Osteocyte (in vitro differentiated cells): ENCODE measurements at places on chromosomes 6 and 20.

- DNase-seq: no peak
These were observed 90.4 kb downstream of the MAP3K7 start for GRCh38 chr6:90496258-90497016.

- no peak for DNase-seq
These were observed 773.6 kb upstream of the SLC35B3 start for GRCh38 chr6:9208966-9209365.

DNA sequence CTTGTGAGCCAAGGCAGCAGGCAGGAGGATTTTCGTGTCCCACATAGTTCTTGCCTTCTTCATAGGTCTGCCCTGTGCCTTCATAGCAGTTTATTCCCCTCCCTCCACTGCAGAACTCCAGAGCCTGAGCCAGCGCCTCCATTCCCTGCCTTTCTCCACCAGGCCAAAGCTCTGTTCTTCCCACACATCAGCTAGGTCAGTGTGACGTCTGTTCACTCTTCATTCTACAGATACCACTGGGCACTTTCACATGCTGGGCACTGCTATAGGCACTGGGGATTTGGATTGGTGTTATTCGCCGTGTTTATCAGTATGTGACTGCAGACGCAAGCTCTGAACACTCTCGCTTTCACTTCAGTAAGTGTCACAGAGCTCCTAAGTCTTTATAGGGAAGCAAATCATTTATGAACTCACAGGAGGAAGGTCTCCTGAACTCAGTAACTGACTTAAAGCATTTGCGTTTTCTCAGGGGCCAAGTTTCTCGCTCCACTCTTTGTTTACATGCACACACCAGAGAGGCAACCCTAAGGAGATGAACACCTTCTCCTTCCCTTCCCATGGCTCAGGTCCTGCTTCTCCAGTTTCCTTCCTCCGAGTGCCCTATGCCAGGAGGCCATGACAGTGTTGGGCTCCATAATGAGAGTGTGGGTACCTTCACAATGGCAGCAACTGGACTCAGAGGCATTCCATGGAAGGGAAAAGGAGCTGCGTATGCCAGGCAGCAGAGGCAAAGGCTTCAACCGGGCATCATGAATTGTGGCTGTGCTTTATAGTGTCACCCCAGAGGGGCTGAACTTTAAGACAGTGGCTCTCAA is 6.3 kb upstream of the APMAP start:
- peak; percentile 38 for DNase-seq

- no peak for DNase-seq
These were observed 53.7 kb downstream of the MOCS1 start for GRCh38 chr6:39880594-39880993.

DNA sequence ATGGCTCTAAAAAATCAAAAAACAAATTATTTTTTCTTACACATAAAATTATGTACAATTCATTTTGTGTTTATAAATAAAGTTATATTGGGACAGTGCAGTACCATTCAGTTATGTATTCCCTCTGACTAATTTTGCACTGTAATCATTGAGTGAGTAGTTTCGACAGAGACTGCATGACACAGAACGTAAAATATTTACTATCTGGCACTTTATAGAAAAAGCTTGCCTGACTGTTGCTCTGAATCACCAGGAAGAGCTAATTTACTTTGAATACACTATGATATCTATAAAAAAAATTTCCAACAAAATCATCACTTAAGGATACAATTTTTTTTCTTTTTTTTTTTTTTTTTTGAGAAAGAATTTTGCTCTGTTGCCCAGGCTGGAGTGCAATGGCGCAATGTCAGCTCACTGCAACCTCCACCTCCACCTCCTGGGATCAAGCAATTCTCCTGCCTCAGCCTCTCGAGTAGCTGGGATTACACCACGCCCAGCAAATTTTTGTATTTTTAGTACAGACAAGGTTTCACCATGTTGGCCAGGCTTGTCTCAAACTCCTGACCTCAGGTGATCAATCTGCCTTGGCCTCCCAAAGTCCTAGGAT is 11.0 kb upstream of the KHDC1L start:
- DNase-seq: no peak

- DNase-seq: no peak
These were observed 661.6 kb downstream of the DHX35 start for GRCh38 chr20:39623584-39624234.

- DNase-seq: no peak
These were observed 31.4 kb downstream of the PRDM1 start for GRCh38 chr6:106117579-106117978.

- DNase-seq: no peak
These were observed 123.4 kb downstream of the TASP1 start for GRCh38 chr20:13515291-13515690.

DNA sequence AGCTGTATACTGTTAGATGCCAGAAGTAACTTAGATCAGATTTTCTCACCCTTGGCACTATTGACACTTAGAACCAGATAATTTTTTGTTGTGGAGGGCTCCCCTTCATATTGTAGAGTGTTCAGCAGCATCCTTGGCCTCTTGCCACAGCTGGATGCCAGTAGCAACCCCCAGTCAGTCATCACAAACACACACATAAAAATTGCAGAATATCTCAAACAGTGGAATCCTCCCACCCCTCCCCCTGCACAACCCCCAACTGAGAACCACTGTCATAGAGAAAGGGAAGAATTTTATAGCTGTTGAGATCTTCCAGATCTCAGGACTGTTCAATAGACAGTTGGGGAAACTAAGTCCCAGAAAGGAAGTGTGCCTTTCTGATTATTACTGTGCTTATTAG is 81.2 kb upstream of the VSTM2L start:
- no peak for DNase-seq

GRCh38 chr6:21742238-21742660 is 148.7 kb downstream of the SOX4 start:
- no peak for DNase-seq

- DNase-seq: no peak
These were observed 7.4 kb upstream of the CD24 start for GRCh38 chr6:106981926-106982325.

DNA sequence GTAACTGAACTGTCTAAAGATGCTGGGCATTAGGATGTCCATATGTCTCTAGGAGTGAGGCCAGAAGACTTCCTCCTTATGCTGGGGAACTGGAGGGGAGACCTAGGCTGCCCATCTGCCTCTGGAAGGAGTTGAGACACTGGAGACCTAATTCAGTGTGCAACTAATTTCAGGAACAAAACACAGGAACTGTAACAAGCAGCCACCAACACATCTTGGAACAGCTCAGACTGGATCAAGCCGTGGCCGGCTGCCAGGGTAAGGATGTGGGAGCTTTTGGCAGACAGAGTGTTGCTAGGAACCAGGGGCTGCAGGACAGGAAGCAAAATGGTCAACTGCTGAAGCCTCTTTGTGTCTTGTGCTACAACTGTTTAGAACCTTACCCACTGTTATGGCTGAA is 16.4 kb upstream of the MAS1 start:
- DNase-seq: no peak

DNA sequence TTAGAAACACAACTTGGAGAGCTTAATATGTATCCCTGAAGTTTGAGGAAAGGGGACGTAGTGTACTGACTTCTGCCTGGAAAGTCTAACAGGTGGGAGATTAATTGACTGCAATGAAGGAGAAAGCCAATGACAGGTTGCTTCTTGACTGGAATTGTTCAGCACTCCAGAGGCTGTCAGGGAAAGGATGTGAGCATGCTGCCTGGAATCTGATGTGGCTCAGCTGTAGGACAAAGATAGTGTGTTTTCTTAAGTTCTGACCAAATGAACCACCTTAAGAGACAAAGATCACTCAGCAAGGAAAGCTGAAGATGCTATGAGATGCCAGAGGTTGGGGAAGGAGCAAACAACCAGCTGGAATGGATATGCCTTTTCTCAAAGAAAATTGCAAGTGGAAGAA is 185.8 kb downstream of the PHF3 start:
- no peak for DNase-seq

- DNase-seq: no peak
These were observed 550.5 kb upstream of the MARCKS start for GRCh38 chr6:113306552-113307145.

GRCh38 chr6:38272222-38272621 is 367.5 kb downstream of the BTBD9 start:
- no peak for DNase-seq

DNA sequence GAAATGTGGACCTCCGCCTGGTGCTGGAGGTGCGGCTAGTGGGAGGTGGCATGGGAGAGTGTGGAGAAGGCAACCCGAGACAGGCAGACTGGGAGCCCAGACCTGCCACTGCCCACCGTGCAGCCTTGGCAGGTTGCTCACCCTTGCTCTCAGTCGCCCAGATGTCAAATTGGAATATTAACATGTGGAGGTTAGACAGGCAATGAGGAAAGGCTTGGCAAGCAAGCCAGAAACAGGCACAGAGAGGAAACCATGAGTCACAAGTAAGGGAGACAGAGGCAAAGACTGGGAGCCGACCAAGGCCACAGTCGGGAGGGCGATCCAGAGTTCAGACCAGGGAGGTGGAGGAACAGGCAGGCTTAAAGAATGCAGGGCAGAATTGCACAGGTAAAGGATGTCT is 178.2 kb downstream of the FOXC1 start:
- DNase-seq: no peak

- DNase-seq: no peak
These were observed 7.4 kb upstream of the SCUBE3 start for GRCh38 chr6:35206346-35206745.

DNA sequence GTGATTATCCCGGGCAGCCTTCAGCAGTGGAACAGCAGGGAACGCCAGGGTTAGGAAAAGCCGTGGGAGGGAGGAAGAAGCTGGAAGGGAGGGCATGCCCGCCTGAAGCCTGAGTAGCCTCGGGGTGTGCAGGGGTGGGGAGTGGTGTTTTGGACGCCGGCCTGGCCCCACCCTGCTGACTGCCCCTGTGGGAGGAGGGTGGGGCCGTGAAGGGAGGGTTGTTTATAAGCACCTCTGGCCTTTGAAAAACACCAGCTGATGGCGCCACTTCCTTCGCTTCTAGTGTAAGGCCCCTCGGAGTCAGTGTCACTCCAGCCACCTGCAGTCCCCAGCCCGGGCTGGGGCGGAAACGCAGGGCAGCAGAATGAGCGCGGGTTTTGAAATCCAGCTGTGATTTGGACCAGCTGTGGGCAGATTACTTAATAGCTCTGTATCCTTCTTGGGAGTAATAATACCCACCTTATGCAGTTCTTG is 52.8 kb upstream of the BMP6 start:
- DNase-seq: peak; percentile 87

GRCh38 chr20:37958856-37959520 is 56.1 kb downstream of the VSTM2L start:
- DNase-seq: no peak

- no peak for DNase-seq
These were observed 148.7 kb upstream of the NEDD9 start for GRCh38 chr6:11380969-11381744.

DNA sequence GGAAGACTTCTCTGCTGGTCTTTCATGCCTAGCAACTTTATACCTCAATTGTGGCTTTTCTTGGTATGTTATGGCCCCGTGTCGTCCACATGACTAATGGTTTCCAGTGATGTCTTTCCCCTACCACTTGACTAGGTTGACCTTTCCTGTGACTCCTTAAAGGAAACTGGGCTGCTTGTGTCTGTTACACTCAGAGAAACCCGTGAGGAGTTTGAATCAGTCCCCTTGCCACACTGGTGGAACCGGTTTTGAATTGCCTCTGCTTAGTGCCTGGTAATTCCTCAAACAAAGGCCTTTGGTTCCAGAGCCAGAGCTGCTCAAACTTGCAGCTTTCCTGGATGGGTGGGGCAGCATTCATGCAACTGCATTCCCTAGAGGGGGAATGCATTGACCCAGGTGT is 21.9 kb downstream of the ECT2L start:
- no peak for DNase-seq

DNA sequence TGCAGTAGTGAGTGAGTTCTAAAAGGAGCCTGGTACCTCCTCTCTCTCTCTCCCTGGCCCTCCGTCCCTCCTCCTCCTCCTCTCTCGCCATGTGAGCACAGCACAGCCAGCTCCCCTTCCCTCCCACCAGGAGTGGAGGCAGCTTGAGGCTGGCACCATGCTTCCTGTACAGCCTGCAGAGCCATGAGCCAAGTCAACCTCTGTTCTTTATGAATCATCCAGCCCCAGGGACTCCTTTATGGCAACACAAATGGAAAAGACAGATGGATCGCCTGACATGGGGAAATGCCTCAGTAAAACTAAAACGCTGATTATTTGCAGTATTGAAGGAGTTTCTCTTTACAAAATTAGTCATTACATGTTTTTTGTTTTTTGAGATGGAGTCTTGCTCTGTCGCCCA is 233.7 kb upstream of the ARID1B start:
- no peak for DNase-seq

- DNase-seq: no peak
These were observed 152.4 kb downstream of the ADAT2 start for GRCh38 chr6:143298071-143298470.

DNA sequence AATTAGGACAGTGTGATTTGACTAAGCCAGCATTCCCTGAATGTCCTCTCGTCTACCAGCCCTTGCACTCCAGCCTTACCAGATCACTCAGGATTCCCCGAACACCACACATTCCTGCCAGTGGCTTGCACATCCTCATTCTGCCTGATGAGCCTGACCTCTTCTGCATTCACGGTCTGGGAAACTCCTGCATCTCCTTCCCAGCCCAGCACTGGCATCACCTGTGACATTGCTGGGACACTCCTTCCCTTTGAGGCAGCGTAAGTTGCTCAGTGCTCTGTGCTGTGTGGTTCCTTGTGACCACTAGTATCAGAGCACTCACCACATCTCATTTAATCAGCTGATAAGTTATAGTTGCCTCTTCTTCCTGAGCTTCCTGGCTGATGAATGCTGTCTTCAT is 17.3 kb downstream of the NCOA7 start:
- DNase-seq: no peak

- no peak for DNase-seq
These were observed 24.1 kb downstream of the ZHX3 start for GRCh38 chr20:41293269-41294037.

- no peak for DNase-seq
These were observed 23.5 kb upstream of the MPC1 start for GRCh38 chr6:166406197-166406596.

- no peak for DNase-seq
These were observed 673 bp downstream of the MARCKS start for GRCh38 chr6:113857556-113858479.

DNA sequence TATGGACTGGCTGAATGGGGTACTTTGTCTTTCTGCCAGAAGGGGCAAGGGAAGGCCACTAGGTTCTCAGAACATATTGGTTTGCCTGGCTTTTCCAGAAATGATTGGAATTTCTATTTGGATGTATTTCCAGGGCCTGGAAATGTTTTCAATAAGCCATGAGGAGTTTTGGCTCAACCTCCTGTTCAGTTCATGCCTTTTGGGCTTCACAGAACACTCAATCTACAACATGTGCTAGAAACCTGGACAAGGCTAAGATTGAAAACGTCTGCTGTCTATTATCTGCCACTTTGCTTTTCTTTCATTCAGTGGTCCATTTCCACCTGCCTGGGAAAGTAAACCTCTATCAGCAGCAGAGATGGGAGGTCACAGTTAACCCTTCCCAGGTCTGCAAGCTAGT is 793.4 kb downstream of the TENT5A start:
- no peak for DNase-seq

DNA sequence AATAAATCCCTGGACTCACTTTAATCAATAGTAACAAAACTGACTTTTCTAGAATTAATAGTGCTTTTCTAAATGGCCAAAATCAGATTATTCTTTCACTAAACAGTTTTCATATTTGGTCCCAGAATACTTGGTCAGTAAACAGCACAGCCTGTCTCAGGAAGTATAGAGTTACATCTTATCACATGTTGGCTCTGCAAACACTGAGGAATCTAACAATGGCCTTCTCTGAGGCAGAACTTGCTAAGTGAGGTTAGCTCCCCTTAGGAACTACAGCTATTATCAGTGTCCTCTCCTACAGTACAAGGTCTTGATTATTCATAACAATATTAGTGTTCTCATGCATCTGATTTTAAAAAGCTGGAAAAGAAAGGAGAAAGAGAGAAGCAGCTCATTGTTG is 1622.8 kb downstream of the HACE1 start:
- no peak for DNase-seq
